ENCODE measurements at places on chromosomes 3 and 15.

- no peak for DNase-seq
These were observed 75.1 kb downstream of the STAC start for GRCh38 chr3:36455406-36455805.

- no peak for DNase-seq
These were observed 59.9 kb downstream of the LRRFIP2 start for GRCh38 chr3:37114251-37115145.

- no peak for DNase-seq
These were observed 216.0 kb downstream of the TLE3 start for GRCh38 chr15:69881766-69882165.

DNA sequence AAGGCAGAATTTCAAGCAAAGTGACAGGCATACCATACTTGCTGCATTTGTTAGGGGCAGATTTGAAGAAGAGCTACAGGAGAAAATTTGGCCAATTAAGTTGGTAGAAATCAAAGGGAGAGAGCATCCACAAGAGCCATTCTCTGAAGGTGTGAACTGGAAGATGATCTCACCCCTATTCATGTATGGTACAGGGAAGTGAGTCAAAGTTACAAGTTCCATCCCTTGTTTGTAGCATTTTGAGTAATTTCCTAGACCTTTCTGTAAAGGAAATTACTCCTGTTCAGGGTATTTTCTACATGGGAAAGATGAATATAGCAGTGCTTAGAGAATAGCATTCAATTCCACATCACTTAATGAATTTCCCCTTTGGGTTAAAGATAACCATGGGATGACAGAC is 28.4 kb downstream of the TTC14 start:
- DNase-seq, result no peak

GRCh38 chr3:113741086-113741485 is 5.0 kb downstream of the NAA50 start:
- DNase-seq, result no peak

GRCh38 chr3:110738531-110738930 is 333.1 kb upstream of the NECTIN3 start:
- DNase-seq, result no peak

DNA sequence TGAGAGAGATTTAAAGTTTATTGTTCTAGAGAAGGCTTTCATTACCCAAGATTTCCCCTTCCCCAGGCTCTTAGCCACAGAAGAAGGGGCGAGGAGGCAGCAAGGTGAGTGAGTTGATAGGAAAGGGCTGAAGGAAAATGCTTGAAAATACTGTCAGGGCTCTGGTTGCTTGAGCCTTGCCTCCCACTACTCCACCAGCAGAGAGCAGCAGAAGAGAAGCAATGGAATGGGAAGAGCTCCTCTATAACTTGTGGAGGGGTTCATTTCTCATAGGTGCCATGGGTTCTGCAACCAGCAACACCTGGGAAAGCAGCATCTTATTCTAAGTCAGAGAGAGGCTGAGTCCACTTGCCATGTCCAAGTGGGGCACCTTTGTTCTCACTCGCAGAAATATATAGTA is 184.0 kb upstream of the CNTN6 start:
- DNase-seq, result no peak

- DNase-seq, result no peak
These were observed 1.1 kb upstream of the NR2C2 start for GRCh38 chr3:14946236-14946635.

DNA sequence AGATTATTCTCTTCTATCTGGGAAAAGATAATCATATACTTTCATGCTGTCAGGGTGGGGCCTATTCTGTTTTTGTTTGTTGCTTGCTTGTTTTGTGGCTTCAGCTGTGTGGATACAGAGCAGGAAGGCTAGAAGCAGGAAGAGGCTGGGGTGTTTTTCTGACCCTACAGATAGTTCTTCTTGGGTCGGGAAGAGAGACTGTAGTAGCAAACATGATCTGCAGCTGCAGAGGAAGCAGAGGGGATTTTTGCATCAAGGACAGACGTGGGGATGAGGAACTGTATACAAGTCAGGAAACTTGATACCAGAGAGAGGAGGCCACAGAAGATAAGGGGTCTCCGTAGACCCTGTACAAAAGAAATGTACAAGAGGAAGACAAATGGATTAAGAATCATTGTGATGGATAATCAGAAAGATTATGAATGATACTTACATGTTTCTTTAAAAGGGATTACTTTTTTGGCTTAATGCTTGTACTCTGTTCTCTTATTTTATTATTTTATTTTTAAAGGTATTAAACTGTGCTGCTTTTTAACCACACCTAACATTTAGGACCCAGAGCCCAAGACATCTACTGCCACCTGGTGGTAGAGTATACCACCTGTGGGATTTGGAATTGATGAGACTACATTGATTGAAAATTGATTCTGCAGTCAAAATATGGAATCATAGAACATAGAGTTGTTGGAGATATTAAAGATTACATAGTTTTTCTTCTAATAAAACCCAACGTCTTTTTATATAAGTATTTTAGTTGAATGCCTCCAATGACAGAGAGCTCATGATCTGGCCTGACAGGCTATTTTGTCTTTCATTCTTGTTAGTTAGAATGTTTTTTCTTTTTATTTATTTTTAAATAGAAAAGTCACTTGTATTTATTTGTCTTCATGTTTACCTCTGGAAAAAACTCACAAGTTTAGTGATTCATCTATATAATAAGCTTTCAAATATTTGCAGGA is 87.3 kb upstream of the ROPN1 start:
- DNase-seq, result no peak

- peak; percentile 6 for DNase-seq
These were observed 11.4 kb downstream of the NEK10 start for GRCh38 chr3:27357665-27358258.

DNA sequence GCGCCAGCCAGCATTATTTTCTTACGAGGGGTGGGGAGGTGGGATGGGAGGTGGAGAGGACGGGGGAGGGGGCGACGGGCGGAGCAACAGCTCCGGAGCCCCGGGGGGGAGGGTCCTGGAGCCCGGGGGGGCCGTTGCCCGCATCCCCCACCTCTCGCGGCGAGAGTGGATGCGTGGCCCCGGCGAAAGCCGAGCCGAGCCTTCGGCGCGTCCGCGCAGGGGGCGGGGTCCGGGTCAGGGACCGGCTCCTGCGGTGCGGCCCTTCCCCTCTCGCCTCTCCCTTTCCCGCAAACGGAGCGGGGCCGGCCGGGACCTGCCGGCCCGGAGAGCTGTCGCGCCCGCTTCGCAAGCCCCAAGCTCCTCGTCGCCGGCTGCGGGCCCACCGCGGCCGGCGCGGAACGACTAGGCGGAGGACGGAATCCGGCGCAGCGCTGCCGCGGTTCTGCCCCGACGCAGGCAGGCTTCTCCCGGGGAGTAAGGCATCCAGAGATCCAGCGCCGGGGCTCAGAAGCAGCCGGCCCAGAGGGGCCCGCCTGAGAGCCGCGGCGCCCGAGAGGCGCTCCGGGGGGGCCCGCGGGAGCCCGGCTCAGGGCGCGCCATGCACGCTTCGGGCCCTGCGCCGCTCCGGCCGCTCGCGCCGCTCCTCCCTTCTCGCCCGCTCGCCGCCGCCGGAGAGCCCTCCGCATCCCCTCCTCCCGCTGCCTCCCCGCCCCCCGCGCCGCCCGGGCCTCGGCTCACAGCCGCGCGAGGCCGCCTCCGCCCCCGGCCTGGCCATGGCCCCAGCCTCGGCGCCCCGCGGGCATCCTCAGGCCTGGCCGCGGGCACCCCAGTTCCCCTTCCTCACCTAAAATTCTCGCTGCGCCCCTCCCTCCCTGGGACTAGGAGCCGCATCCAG is 459 bp upstream of the ADCY5 start:
- no peak for DNase-seq

- DNase-seq, result peak; percentile 21
These were observed 31.5 kb downstream of the MRPS11 start for GRCh38 chr15:88498996-88499395.

GRCh38 chr3:32816439-32817256 is 1.1 kb upstream of the TRIM71 start:
- DNase-seq, result no peak

DNA sequence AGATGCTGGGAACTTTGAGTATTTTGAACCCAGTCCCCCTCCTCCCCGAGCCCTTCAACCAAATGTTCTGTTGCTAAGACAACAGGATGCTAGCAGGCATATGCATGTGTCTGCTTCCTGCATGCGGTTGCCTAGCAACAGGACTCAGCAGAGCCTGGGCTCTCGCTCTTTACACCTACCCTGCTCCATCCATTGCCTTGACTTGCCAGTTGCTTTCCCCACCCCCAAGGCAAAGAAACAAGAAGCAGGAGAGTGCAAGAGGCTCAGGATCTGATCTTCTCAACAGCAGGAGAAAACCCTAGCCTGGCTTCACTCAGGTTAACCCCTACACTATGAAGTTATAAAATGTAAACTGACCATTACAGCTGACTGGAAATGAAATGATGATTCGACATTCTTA is 393.0 kb downstream of the IGSF11 start:
- DNase-seq, result peak; percentile 66

GRCh38 chr15:68385240-68385561 is 46.8 kb downstream of the ITGA11 start:
- no peak for DNase-seq

- DNase-seq, result no peak
These were observed 50.0 kb downstream of the DHX30 start for GRCh38 chr3:47852604-47853602.

GRCh38 chr3:175956964-175957363 is 1097.8 kb downstream of the NAALADL2 start:
- no peak for DNase-seq

DNA sequence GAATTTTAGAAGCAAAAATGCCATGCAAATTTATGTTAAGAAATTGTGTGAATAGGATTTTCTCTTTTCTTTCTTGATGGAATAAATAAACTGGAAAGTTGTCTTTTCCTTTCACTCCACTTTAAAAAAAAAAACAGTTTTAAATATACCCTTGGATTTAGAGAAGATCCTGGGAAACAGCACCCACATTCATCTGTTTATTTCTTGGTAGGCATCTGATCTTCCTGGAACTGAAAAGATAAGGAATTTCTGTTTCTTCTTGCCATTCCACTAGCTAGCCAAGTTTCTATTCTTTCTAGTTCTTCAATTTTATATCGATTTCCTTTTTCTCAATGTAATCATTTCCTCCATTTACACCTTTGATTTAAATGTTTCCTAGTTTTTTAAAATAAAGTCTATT is 420.8 kb downstream of the NAALADL2 start:
- DNase-seq, result no peak

DNA sequence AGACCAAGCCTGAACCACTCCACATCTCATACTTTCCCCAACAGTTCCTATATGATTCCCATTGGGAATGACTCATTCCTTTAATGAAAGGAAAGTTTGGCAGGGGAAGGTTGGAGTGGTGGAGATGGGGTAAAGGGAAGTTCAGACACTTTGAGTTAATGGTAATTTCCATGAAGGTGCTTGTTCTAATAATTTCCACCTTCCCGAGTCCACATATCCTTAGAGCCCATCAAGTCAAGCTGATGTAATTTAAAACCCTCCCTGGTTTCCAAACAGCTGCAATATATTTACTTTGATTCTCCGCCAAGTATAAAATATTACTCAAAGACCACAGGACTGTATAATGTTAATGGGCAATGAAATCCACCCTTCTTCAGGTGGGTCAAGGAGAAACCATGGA is 95.0 kb upstream of the GALNT15 start:
- DNase-seq, result no peak
